ENCODE measurements at places on chromosomes 5 and 9.

DNA sequence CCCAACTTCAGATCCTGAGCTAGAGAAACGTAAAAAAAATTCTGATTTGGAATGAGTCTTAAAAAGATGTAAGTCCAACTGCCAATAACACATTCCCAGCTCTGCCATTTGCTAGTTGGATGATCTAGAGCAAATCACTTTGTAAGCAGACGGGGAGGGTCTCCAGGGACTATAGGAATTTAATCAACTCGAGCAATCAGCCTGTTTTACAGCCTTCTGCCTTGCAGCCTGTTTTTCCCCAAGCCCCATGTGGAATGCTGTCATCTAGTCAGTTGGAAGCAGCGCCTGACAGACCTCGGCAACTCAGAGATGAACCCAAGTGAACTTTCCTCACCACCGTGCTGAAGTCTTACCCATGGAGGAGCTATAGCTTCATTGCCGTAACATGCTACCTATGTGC, 34.8 kb upstream of the HRH2 start:
- no peak for DNase-seq

DNA sequence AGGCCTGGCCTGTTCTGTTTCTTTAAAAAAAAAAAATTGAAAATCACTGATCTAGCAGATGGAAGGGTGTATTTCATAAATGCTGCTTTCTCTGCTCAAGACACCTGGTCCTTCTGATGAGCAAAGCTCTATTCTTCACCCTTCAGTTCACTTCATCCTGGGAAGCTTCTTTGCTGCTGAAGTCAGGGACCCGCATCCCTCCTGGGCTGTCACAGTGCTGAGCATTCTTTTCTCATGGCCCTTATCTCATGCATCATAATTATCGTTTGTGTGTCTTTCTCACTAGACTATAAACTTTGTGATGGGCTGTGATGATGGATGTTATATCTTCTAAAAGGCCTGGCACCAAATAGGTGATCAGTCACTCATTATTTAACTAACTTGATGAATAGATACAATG, 461.0 kb downstream of the GADD45G start:
- DNase-seq, result no peak

GRCh38 chr5:154358516-154359220, 87.1 kb upstream of the SAP30L start:
- DNase-seq, result no peak

- DNase-seq, result no peak
These were observed 102.1 kb downstream of the SUSD1 start for GRCh38 chr9:112072721-112073638.

GRCh38 chr9:130172161-130172857, at the start of gene NCS1:
Gene NCS1, plus strand, starts transcription at chr9:130172404. Its CDS starts 260 bp downstream, at chr9:130172664.
- DNase-seq, result peak; percentile 78

GRCh38 chr5:147732291-147732883, 50.1 kb downstream of the JAKMIP2 start:
- DNase-seq, result no peak

- DNase-seq, result peak; percentile 56
These were observed 1.5 kb upstream of the SIT1 start for GRCh38 chr9:35651956-35652828.

- DNase-seq, result no peak
These were observed 617.1 kb downstream of the PRELID2 start for GRCh38 chr5:145218019-145218418.

DNA sequence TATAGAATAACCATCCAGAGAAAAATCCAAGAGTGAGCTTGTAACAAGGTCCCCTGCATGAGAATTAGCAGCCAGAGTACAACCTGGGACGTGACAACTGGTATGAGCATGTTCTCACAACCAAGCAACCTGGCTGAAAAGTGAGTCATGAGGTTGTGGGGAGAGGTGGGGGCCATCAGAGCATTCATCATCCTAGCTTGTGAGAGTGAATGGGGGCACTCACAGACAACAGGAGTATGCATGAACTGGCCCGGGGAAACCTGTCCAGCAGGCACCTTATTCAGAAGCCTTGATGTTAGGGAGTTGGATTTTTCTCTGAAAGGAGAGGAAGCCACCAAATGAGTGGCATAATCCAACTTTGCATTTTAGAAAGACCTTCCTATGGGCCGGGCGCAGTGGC, 113.0 kb downstream of the FRMD3 start:
- no peak for DNase-seq

DNA sequence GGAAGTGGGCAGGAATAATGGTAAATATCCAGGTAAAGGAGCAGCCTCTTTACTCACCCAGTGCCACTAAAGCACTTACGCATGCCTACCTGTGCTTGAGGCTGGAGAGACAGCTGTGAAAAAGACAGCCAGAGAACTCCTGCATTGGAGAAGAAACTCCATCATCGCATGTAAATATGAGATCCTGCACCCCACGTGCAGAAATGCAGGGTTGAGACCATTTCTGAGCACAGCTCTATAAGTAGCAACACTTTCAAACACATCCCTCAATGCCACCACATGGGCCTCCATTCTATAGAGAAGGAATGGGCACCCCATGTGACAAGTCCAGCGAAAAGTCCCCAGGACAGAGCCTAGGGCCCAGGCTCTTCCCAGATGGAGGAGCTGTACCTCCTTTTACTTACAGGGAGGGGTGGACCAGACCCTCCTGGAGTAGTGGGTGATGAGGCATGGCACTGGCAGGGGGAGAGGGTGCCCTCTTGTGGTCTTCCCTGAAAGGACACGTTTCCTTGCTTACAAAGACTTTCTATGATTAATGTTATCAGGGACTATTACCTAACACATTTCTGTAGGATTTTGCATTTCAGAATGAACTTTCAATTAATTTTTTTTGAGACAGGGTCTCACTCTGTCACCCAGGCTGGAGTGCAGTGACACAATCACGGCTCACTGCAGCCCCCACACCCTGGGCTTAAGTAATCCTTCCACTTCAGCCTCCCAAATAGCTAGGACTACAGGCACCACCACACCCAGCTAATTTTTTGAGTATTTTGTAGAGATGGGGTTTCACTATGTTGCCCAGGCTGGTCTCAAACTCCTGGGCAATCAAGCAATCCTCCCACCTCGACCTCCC, 55.3 kb upstream of the IL17B start:
- peak; percentile 74 for DNase-seq

- no peak for DNase-seq
These were observed 1690.7 kb upstream of the CDH9 start for GRCh38 chr5:28729067-28729466.
